NCI-H460 (cell line): ENCODE measurements at places on chromosomes 4 and X. TPM values are rescaled to one million over a fixed set of nuclear protein-coding genes. Genes with fewer than 3 reads are reported as not detected.

RGN gene
- total RNA-seq: not detected in 2 replicates

HERC6 gene
- 3.8 and 5.2 TPM in 2 replicates for total RNA-seq

PIM2 gene
- total RNA-seq: 19.3 and 21.4 TPM in 2 replicates

TAF7L gene
- total RNA-seq: not detected in 2 replicates

ZFP92 gene
- total RNA-seq: 0.55 and 0.67 TPM in 2 replicates

P2RY8 gene
- not detected in 2 replicates for total RNA-seq

CYBB gene
- not detected in 2 replicates for total RNA-seq

SSX3 gene
- not detected in 2 replicates for total RNA-seq

PTTG2 gene
- not detected in 2 replicates for total RNA-seq

F11 gene
- not detected in 2 replicates for total RNA-seq

BOD1L1 gene
- 12.3 and 14.3 TPM in 2 replicates for total RNA-seq

TLR3 gene
- total RNA-seq: 1.9 and 3.3 TPM in 2 replicates

TMEM154 gene
- 3.5 and 4.2 TPM in 2 replicates for total RNA-seq

GATA1 gene
- total RNA-seq: not detected in 2 replicates

GSX2 gene
- not detected in 2 replicates for total RNA-seq

CLDN22 gene
- not detected in 2 replicates for total RNA-seq

TEX13B gene
- total RNA-seq: not detected in 2 replicates

DMRTC1 gene
- total RNA-seq: not detected in 2 replicates

KIF4A gene
- 30.3 and 34.0 TPM in 2 replicates for total RNA-seq

NFKB1 gene
- total RNA-seq: 23.9 and 26.2 TPM in 2 replicates

NSG1 gene
- total RNA-seq: 0.20 TPM in 1 of 2 replicates, not detected in the other

SUPT20HL1 gene
- total RNA-seq: not detected in 2 replicates

RHOXF2B gene
- 0.23 TPM in 1 of 2 replicates, not detected in the other for total RNA-seq

VCX3A gene
- not detected in 2 replicates for total RNA-seq

CFAP47 gene
- total RNA-seq: 0.15 and 0.20 TPM in 2 replicates
